ENCODE measurements at places on chromosomes 3 and 15. TPM values are rescaled to one million over a fixed set of nuclear protein-coding genes. Genes with fewer than 3 reads are reported as not detected.

GRCh38 chr3:49785565-49786356 is 581 bp downstream of the IP6K1 start:
- DNase-seq = no peak
- peak overlapping the region; percentile 95 for H3K27ac ChIP-seq
- H3K36me3 ChIP-seq = no peaks in the 10 kb centered on the region

- H3K27ac ChIP-seq = no peak overlapping the region
- peak; percentile 44 for DNase-seq
- no peak overlapping the region for H3K4me3 ChIP-seq
- peaks cover 31% of the 10 kb centered on the region for H3K4me1 ChIP-seq
- no peaks in the 10 kb centered on the region for H3K36me3 ChIP-seq
Measured at GRCh38 chr3:194871864-194872668, 186.4 kb downstream of the FAM43A start.

The PRSS50 gene
- polyA plus RNA-seq = 0.38 TPM

The TRANK1 gene
- polyA plus RNA-seq = 23.5 TPM

DNA sequence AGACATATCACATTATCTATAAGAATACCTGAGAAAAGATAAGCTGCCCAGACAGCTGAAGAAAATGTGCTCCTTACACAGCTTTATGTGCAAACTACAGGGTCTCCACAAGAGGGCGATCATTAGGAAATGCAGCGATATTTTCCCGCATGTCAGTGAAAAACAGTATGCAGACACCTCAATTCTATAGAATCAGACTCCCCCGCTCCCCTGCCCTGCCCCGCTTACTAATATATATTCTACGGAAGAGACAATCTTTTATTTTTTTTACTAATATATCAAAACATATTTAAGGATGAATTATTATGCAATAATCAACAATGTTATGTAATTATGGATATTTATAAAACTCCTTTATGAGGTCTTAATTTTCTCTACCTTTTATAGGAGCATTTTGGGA is 681.3 kb downstream of the ROBO1 start:
- DNase-seq = no peak
- no peaks in the 10 kb centered on the region for H3K36me3 ChIP-seq
- no peak overlapping the region for H3K27ac ChIP-seq
- H3K27me3 ChIP-seq = no peaks in the 10 kb centered on the region
- no peak overlapping the region for H3K4me3 ChIP-seq
- no peaks in the 10 kb centered on the region for H3K4me1 ChIP-seq

The GREM1 gene
- polyA plus RNA-seq = 0.10 TPM

The SLC24A5 gene
- not detected for polyA plus RNA-seq

GRCh38 chr3:147428754-147429153 is 19.6 kb downstream of the ZIC1 start:
- no peak overlapping the region for H3K4me3 ChIP-seq
- H3K27ac ChIP-seq = no peak overlapping the region
- H3K27me3 ChIP-seq = peaks cover 39% of the 10 kb centered on the region
- H3K36me3 ChIP-seq = no peaks in the 10 kb centered on the region

DNA sequence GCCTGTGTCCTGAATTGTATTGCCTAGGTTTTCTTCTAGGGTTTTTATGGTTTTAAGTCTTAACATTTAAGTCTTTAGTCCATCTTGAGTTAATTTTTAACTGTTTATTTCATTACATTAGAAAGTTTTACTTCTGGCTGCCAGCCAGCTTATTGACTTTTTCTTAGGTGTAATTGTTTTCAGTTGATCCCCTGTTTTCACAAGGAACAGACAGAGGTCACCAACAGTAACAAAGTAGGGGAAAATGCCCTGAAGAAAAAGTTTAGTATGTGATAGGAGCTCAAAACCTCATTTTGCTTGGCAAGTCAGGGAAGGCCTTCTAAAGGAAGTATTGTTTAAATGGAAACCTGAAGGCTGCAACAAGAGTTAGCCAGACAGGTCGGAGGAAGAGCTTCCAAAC is 10.4 kb downstream of the WDR48 start:
- no peak overlapping the region for H3K4me3 ChIP-seq
- DNase-seq = no peak
- H3K4me1 ChIP-seq = no peaks in the 10 kb centered on the region

- H3K27me3 ChIP-seq = no peaks in the 10 kb centered on the region
- peak; percentile 92 for DNase-seq
- no peak overlapping the region for H3K4me3 ChIP-seq
- peaks cover 7% of the 10 kb centered on the region for H3K4me1 ChIP-seq
Measured at GRCh38 chr3:32045091-32045915, 61.1 kb upstream of the GPD1L start.

DNA sequence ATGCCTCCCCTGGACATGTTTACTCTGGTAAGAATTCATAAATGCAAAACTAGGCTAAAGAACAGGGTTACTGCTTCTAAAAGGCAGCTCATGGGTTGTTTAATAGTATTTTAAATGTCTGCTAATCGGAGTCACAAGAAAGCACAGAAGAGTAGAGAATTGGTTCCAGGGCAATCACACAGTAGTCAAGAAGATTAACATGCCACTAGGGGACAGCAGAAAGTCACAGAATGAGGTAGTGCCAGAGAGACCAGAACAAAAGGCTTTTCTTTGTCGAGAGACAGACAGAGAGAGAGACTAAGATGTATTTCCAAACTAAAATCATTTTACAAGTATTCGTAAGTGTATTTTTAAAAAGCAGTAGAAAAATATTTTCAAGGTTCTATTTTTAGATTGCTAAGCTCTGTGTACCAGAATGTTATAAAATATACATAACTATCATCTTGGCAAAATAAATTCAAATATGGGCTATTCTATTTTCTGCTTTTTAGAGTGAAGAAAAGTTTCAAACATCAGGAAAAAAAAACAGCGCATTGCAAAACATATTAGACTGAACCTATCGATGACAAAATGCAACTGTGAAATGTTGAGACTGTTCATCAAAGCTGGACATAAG is 78.3 kb upstream of the CDIN1 start:
- no peaks in the 10 kb centered on the region for H3K27me3 ChIP-seq
- H3K36me3 ChIP-seq = no peaks in the 10 kb centered on the region

GRCh38 chr3:185606196-185606595 is 20.1 kb downstream of the SENP2 start:
- no peak for DNase-seq

DNA sequence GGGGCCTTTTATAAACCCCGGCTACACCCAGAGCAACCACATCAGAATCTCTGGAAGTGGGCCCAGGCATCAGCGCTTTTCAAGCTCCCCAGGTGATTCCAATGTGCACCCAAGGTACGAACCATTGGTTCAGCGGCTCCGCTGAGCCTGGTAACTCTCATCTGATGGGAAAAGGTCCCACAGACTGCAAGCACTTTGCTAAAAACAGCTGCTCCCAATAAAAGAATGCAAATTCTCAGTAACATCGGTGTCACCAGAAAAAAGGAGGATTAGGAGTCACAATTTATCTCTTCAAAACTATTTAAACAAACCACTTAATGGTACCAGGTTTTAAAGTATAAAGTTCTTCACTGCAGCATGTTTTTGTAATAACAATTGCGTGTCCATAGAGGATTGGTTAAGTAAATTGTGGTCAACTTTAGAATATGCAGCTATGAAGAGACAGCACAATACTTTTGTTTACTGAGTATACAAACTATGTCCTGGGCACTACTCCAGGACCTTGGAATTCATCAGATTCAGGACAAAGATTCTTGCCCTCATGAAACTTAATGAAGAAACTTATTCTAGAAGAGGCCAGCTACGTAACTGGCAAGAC is 660.7 kb upstream of the ADAMTS9 start:
- no peaks in the 10 kb centered on the region for H3K36me3 ChIP-seq
- H3K27ac ChIP-seq = no peak overlapping the region
- no peak overlapping the region for H3K4me3 ChIP-seq

GRCh38 chr3:150958683-150959082 is 13.8 kb downstream of the CLRN1 start:
- H3K4me1 ChIP-seq = no peaks in the 10 kb centered on the region
- H3K36me3 ChIP-seq = no peaks in the 10 kb centered on the region
- H3K4me3 ChIP-seq = no peak overlapping the region
- H3K27ac ChIP-seq = no peak overlapping the region
- no peaks in the 10 kb centered on the region for H3K27me3 ChIP-seq

DNA sequence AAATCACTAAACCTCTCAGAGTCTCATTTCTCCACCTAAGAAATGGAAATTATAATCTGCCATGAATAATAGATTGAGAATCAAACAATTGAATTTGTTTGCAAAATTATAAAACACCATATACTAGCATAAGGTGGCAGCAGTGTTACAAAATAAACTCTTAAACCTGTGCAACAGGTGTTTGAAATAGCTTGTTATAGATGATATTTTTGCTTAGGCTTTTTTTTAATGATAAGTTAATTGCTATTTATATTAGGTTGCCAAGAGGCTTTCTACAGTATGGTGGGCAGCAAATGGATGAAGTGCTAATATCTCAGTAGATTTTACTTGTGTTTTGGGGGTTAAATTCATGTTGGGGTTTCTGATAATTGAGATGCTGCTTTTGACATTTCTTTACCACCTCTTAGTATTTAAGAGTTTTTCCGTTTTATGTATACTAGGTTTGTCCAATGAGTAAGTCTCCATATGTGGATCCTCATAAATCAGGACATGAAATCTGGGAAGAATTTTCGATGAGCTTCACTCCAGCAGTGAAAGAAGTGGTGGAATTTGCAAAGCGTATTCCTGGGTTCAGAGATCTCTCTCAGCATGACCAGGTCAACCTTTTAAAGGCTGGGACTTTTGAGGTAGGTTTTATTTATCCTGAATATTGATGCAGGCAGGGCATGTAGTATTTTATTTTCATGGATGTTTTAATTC is 19.6 kb downstream of the NR1D2 start:
- H3K36me3 ChIP-seq = peaks cover 16% of the 10 kb centered on the region
- no peak overlapping the region for H3K27ac ChIP-seq
- no peaks in the 10 kb centered on the region for H3K4me1 ChIP-seq
- no peak overlapping the region for H3K4me3 ChIP-seq

DNA sequence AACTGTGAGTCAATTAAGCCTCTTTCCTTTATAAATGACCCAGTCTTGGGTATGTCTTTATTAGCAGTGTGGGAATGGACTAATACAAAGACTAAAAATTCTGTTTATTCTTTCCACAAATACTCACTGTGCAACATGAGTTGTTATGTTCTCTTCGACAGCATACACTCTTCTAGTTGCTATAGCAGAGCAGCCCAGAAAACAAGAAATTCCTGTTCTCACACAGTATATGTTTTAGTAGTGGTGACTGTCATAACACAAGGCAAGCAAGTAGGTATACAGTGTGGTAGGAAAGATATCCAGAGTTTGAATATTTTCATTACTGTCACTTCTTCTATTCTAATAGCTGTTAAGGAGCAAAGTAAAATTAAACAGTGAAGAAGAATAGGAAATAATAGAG is 453.3 kb downstream of the ROBO1 start:
- no peaks in the 10 kb centered on the region for H3K36me3 ChIP-seq
- no peak overlapping the region for H3K4me3 ChIP-seq
- H3K4me1 ChIP-seq = no peaks in the 10 kb centered on the region
- no peak overlapping the region for H3K27ac ChIP-seq

DNA sequence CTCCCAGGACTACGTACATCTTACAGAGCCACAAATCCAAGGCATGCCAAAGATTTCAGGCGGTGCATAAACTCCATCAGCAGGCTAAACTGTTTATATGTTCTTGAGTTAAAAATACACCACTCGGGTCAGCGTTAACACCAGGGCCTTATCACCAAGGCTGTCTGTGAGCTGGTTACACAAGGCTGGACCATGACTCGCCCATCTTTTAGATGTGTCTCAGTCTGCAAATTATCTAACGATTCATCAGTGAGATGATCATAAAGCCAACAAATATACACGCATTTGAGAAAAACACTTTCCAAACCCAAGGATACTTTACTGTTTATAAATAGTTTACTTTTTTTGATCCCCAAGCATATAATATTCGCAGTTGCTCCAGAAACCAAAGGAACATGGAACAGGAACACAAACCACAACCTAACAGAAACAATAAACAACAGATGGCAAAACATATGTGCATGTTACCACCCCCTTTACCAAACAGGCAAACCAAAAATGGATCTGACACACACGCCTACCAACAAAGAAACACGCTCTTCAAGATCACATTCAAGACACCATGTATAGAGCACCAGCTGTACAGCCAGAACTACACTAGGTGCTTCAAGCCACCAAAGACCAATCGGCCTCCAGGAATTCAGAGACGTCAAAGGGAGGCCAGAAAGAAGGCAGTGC is 15.4 kb downstream of the LRIG1 start:
- no peaks in the 10 kb centered on the region for H3K36me3 ChIP-seq
- H3K27ac ChIP-seq = no peak overlapping the region
- DNase-seq = no peak
- H3K4me1 ChIP-seq = peaks cover 64% of the 10 kb centered on the region
- H3K27me3 ChIP-seq = no peaks in the 10 kb centered on the region
- H3K4me3 ChIP-seq = no peak overlapping the region

DNA sequence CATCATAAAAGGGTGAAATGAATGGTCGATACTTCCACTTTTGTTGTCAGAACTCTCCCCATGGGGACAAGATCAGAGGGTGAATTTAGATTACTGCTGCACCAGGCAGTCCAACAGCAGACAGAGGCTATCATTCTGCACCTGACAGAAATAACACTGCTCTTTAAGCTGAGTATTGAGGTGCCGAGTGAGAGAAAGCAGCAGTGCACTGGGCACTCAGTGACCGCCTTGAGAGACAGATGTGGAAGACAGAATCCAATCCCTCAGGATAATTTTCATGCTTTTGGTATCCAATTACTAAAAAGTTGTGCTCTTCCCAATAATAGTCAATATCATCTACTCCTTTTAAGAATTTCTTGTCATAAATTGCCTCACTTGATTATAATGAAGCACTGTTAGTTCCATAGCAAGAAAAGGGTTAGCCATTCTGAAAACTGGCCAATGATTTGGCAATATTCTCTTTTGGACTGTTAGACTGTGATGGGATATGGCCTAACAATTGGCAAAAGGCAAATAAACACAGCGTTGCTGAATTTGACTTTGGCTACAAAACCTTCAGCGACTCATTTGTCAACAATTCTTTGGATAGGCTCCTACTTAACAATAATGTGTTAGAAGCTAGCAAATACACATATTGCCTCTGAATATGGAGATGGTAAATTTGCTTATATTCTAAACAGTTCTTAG is 5.5 kb downstream of the FGF7 start:
- H3K27ac ChIP-seq = peak overlapping the region; percentile 51
- no peak overlapping the region for H3K4me3 ChIP-seq
- no peaks in the 10 kb centered on the region for H3K4me1 ChIP-seq
- H3K27me3 ChIP-seq = no peaks in the 10 kb centered on the region

- H3K36me3 ChIP-seq = no peaks in the 10 kb centered on the region
- no peaks in the 10 kb centered on the region for H3K27me3 ChIP-seq
- H3K4me1 ChIP-seq = no peaks in the 10 kb centered on the region
- no peak overlapping the region for H3K4me3 ChIP-seq
- no peak overlapping the region for H3K27ac ChIP-seq
- no peak for DNase-seq
Measured at GRCh38 chr3:12508291-12508700, 24.0 kb downstream of the TSEN2 start.

The IGDCC3 gene
- 6.3 TPM for polyA plus RNA-seq

DNA sequence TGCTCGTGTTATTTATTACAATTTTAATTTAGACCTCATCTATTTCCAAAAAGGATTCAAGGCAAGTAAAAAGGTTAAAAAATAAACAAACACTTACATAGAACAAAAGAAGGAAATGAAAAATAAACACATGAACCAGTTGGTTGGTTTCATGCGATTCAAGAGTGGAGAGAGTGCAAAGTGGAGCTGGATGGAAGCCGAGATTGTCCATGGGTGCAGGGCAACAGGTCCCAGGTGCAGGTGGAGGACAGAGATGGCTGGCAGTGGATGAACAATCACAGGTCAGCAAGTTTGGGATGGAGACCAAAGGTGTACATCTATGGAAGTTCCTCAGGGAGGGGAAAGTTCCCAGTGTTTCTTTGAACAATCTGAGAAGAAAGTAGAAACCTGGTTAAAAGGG is 11.6 kb upstream of the SEMA5B start:
- no peak for DNase-seq
- no peak overlapping the region for H3K27ac ChIP-seq
- H3K27me3 ChIP-seq = no peaks in the 10 kb centered on the region
- no peak overlapping the region for H3K4me3 ChIP-seq
